ENCODE measurements at places on chromosomes 1 and 21. TPM values are rescaled to one million over a fixed set of nuclear protein-coding genes. Genes with fewer than 3 reads are reported as not detected.

The RHEX gene
- total RNA-seq: 1.2 TPM

The DNALI1 gene
- 0.98 TPM for total RNA-seq

The LCE2C gene
- total RNA-seq: 66.5 TPM

The SLAMF6 gene
- 0.80 TPM for total RNA-seq

The LCE1A gene
- 69.4 TPM for total RNA-seq

The SRM gene
- 45.1 TPM for total RNA-seq

GRCh38 chr1:172622541-172622940 lies 36.4 kb upstream of the FASLG start:
- DNase-seq: no peak
- no peak overlapping the region for H3K4me3 ChIP-seq
- no peaks in the 10 kb centered on the region for H3K4me1 ChIP-seq
- no peaks in the 10 kb centered on the region for H3K36me3 ChIP-seq
- no peak overlapping the region for H3K27ac ChIP-seq

DNA sequence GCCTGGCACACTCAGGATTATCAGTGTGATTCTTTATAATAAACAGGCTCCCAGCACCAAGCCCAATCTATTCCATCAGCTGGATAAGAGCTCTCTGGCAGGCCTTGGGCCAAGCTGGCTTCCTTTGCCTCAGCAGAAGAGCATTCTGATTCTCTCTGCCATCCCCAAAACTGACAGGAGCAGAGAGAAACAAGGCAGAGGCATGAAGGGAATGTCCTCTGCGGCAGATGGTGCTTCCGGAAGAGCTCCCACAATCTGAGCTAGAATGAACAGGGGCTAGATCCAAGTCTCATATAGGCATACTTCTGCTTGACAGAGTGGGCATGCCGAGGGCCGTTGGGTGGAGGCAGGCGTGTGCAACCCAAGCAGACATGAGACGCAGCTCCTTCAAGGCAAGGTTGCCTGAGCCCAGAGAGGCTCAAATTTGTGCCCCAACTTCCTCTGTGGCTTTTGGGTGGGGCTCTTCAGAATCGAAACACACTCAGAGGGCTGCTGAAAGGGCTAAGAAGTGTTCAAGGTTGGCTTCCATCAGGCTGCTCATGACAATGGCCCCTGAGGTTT lies 4.0 kb downstream of the CAPN2 start:
- DNase-seq: no peak
- peaks cover 31% of the 10 kb centered on the region for H3K36me3 ChIP-seq
- no peaks in the 10 kb centered on the region for H3K27me3 ChIP-seq
- peaks cover 69% of the 10 kb centered on the region for H3K4me1 ChIP-seq
- H3K4me3 ChIP-seq: peak overlapping the region; percentile 2
- peak overlapping the region; percentile 21 for H3K27ac ChIP-seq

- H3K27me3 ChIP-seq: peaks cover 16% of the 10 kb centered on the region
- H3K27ac ChIP-seq: no peak overlapping the region
- H3K4me3 ChIP-seq: no peak overlapping the region
- no peaks in the 10 kb centered on the region for H3K4me1 ChIP-seq
Measured at GRCh38 chr21:44736291-44737004, 25.1 kb upstream of the TSPEAR start.

DNA sequence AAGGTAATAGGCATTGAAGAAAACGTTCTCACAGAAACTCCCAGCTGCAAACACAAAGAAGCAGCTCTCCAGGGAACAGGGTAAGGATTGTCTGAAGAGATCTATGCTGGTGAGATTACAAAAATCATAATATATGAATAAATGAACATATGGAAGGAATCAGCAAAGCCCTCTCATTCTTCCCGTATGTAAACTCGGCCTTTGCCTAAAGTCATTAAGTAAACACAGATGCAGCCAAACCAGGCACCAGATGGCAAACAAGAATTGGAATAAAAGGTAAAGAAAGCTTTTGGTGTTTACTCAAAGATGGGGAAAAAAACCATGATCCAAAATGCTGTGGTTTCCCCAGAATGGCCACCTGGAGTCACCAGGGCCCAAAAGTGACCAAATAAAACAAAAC lies 76.6 kb upstream of the HOOK1 start:
- no peak for DNase-seq
- peaks cover 9% of the 10 kb centered on the region for H3K4me1 ChIP-seq
- H3K36me3 ChIP-seq: no peaks in the 10 kb centered on the region
- no peaks in the 10 kb centered on the region for H3K27me3 ChIP-seq

Measured in suprapubic skin (tissue), 4 donors.